ENCODE measurements at places on chromosomes 5 and 9. TPM values are rescaled to one million over a fixed set of nuclear protein-coding genes. Genes with fewer than 3 reads are reported as not detected.

DNA sequence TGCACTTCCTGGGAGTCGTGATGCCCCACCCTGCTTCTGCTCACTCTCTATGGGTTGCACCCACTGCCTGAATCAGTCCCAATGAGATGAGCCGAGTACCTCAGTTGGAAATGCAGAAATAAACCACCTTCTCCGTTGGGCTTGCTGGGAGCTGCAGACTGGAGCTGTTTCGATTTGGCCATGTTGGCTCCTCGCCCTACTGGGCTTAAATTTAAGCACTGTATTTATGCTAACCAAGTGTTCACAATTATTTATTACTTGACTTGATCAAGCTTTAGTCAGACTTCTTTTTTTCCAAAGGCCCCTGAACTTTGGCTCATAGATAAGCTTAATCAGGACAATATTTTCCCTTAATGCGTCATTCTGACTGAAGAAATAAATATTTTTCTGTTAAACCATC, 1072.4 kb upstream of the CDH9 start:
- H3K4me3 ChIP-seq = no peak overlapping the region
- no peaks in the 10 kb centered on the region for H3K27me3 ChIP-seq
- H3K36me3 ChIP-seq = no peaks in the 10 kb centered on the region
- no peaks in the 10 kb centered on the region for H3K4me1 ChIP-seq
- DNase-seq = no peak

DNA sequence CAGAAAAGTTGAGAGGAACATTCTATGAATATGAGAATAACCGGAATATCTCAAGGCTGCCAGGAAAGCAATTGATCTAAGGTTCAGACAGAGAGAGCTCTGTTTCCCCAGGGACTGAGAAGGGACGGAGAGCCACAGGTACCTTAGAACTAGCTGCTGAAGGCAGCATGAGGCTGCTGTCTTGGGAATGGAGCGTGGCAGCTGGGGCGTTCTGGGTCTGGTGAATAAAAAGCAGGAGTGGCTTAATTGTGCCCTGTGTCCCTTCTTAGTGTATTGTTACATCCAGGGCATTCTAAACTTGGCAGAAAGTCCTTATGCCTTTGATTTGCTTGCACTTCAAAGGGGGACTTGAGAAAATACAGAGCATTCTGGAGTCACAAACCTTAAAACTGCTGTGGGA, 434.5 kb downstream of the KDM4C start:
- no peaks in the 10 kb centered on the region for H3K4me1 ChIP-seq
- no peak overlapping the region for H3K4me3 ChIP-seq
- no peak for DNase-seq
- no peaks in the 10 kb centered on the region for H3K27me3 ChIP-seq

DNA sequence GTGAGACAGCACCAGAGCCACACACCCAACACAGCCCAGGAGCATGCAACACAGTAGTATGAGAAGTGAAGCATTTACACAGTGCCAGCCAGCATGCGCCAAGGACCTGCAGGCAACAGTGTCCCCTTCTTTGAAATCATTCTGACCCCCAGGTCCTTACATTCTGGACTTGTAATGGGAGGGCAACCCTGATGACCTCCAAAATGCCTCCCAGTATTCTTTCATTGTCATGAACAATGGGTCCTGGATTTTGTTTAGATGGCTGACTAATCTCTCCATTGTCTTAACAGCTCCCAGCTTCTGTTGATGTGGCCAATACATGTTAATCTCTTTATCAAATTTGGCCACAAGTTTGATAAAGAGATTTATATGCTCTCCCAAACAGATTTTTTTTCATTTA, 417.1 kb downstream of the DMRTA1 start:
- H3K27me3 ChIP-seq = no peaks in the 10 kb centered on the region
- H3K36me3 ChIP-seq = no peaks in the 10 kb centered on the region
- H3K27ac ChIP-seq = no peak overlapping the region
- H3K4me3 ChIP-seq = no peak overlapping the region
- no peak for DNase-seq

DNA sequence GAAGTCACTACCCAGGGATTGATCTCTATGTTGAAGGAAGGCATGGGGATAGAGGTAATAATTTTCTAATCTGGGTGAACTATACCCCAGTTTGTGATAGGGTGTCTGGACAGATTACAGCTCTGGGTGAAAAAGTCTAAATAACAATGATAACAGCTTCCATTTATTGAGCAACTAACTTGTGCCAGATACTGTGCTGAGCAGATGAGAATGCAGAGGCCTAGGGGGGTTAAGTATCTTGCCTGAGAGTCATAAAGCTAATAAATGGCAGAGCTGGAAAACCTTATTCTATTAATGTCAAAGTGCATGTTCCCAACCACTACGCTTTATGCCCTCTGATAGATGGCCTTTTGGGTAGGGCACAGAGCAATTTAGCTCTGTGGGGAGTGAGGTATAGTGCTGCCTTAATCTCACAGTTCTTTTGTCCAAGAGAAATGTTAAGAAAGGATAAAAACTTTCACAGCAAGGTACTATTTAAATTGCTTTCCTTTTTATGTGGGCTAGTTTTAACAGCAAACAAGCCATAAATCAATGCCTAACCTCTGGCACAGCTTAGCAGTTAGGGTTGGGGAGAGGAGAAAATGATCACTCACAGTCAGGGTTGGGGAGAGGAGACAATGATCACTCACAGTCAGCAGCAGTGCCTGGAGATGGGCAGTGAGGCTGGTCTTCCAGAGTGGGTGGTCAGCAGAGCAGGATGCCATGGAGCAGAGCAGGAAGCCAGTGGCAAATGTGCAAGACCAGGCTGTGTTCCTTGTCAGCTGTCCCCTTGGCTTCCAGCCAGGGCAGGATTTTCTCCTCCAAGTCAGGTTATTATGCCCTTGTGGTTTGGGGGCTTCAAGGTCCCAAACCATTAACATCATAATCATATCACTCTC, 187.0 kb downstream of the CARTPT start:
- no peaks in the 10 kb centered on the region for H3K4me1 ChIP-seq
- H3K4me3 ChIP-seq = no peak overlapping the region
- no peaks in the 10 kb centered on the region for H3K36me3 ChIP-seq
- H3K27me3 ChIP-seq = peaks cover 15% of the 10 kb centered on the region
- DNase-seq = no peak

- H3K27me3 ChIP-seq = peaks cover 15% of the 10 kb centered on the region
- no peak overlapping the region for H3K4me3 ChIP-seq
- H3K27ac ChIP-seq = no peak overlapping the region
- H3K4me1 ChIP-seq = no peaks in the 10 kb centered on the region
- DNase-seq = no peak
These were observed 112.8 kb upstream of the IRX4 start for GRCh38 chr5:1995491-1995890.

DNA sequence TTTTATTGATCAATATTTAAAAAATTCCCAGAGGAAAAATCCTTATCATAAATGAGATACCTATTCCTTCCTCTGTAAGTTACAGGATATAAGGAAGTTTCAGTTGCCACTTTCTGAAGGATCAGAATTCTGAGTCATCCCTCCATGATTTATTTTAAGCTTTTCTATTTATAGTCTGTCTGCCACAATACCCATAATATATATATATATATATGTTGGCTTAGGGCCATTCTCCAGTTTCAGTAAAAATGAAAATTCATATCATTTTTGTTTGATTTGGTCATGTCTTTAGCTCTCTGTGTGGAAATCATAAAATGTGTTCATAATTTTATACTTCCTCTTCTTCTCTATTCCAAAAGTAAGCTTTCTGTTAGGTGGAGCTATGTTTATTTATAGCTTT, 215.8 kb upstream of the CYLC2 start:
- no peak overlapping the region for H3K4me3 ChIP-seq
- no peak for DNase-seq
- no peak overlapping the region for H3K27ac ChIP-seq
- H3K36me3 ChIP-seq = no peaks in the 10 kb centered on the region
- H3K4me1 ChIP-seq = no peaks in the 10 kb centered on the region

GRCh38 chr9:120730654-120731514, 16.6 kb upstream of the MEGF9 start:
- H3K4me3 ChIP-seq = no peak overlapping the region
- no peaks in the 10 kb centered on the region for H3K36me3 ChIP-seq
- no peak for DNase-seq
- no peaks in the 10 kb centered on the region for H3K27me3 ChIP-seq
- H3K27ac ChIP-seq = no peak overlapping the region

DNA sequence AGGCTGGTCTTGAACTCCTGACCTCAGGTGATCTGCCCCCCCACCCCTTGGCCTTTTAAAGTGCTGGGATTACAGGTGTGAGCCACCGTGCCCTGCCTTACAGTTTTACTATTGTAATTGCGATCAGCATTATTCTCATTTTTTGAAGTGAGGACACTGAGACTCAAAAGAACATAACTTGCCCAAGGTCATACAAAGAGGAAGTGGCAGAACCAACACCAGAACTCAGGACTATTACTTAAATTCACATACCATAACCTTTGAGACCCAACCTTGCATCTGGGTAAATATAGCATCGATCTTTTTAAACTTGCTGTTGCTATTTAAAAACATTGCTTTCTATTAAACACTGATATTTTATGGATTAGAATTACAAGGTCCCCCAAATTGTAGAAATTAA, 54.2 kb downstream of the FOXI1 start:
- no peak for DNase-seq
- no peak overlapping the region for H3K4me3 ChIP-seq
- H3K4me1 ChIP-seq = no peaks in the 10 kb centered on the region
- H3K27ac ChIP-seq = no peak overlapping the region

DNA sequence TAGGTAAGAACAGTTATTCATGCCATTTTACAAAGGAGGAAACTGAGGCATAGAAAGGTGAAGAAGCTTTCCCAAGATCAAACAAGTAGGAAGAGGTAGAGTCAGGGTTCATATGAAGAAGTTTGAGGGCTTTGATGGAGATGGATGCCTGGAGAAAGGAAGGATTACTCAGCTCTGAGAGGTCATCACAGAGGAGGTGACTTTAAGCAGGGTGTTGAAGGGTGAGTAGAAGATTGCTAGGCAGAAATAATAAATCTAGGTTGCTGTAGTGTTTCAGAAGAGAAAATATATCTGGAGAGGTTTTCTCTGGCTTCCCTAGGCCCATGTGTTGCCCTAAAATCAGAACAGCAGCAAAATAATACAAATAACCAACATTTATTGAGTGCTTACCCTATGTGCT, 196.3 kb downstream of the PALM2AKAP2 start:
- no peak for DNase-seq
- peak overlapping the region; percentile 60 for H3K4me3 ChIP-seq
- peaks cover 81% of the 10 kb centered on the region for H3K4me1 ChIP-seq
- H3K36me3 ChIP-seq = peaks cover 3% of the 10 kb centered on the region

DNA sequence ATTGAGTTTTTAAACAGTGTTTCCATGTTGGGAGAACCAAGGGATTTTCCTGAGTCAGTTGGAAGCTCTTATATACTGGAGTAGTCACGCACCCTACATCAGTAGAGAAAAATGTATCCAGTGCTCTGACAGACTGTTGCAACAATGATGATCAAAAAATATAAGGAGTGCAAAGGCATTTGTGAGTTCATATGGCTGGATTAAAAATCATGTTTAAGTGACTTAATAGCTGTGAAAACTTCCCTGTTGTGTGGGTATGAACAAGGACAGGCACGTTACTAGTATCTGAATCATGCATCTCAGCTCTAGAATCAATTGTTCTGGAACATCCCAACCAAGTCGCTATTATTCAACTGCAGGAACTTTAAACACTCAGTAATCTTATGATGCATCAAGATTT, 229.7 kb downstream of the ROR2 start:
- H3K4me1 ChIP-seq = no peaks in the 10 kb centered on the region
- no peak overlapping the region for H3K27ac ChIP-seq
- H3K27me3 ChIP-seq = peaks cover 72% of the 10 kb centered on the region
- no peak overlapping the region for H3K4me3 ChIP-seq
- H3K36me3 ChIP-seq = peaks cover 7% of the 10 kb centered on the region
- no peak for DNase-seq

DNA sequence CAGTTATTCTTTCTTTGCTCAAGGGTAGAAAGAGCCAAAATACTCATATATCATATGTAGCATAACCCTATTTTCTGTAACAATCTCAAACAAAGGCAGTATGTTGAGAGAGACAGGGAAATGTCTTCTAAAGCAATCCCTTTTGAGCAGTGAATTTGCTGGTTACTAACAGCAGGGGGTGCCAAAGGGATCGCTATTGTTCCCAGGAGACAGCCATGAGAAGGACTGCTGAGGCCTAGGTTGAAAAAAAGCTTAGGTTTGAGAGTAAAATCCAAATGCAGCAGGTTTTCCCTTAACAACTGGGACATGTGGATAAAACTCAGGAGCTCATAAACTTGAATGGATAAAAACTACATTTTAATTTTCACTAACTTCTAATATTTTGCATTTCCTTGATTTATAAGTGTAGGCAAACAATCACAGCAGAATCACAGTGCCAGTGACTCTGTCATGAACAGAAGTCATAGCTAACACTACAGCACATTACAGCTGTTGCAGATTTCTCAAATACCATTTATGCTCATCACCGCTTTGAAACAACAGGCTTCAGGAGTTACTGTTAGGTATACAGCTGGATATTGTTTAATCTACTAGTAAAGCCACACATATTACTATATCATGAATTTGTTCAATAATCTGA, 148.4 kb downstream of the MAPKAP1 start:
- H3K4me1 ChIP-seq = peaks cover 24% of the 10 kb centered on the region
- H3K27me3 ChIP-seq = no peaks in the 10 kb centered on the region
- H3K36me3 ChIP-seq = peaks cover 4% of the 10 kb centered on the region
- no peak overlapping the region for H3K27ac ChIP-seq
- peak; percentile 59 for DNase-seq
- no peak overlapping the region for H3K4me3 ChIP-seq

DNA sequence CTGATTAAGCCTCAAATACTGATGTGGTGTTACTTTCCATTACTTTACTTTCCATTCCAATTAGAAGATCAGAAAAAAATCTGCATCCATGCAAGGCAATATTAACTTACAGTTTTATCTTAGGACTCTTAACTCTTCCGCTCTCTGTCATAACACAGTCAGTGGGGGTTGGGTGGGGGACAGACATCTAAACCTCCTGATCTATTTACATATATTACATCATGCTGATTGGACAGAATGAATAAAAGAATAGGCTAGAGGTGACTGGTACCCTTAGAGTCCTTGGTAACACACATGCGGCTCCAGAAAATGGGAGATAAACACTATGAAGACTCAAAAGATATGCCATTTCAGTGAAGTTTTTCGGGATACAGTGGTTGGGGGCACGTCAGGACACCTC, 27.6 kb downstream of the RAPGEF6 start:
- H3K27ac ChIP-seq = no peak overlapping the region
- no peaks in the 10 kb centered on the region for H3K36me3 ChIP-seq
- no peaks in the 10 kb centered on the region for H3K27me3 ChIP-seq
- peaks cover 40% of the 10 kb centered on the region for H3K4me1 ChIP-seq
- DNase-seq = no peak

GRCh38 chr5:10133830-10134229, 115.9 kb downstream of the ATPSCKMT start:
- no peak overlapping the region for H3K27ac ChIP-seq
- H3K36me3 ChIP-seq = no peaks in the 10 kb centered on the region

- H3K4me1 ChIP-seq = no peaks in the 10 kb centered on the region
- DNase-seq = no peak
- no peaks in the 10 kb centered on the region for H3K36me3 ChIP-seq
These were observed 35.4 kb downstream of the ELAVL2 start for GRCh38 chr9:23790351-23791260.

DDX4 gene
- total RNA-seq = 1.0 TPM

PCDHA6 gene
- total RNA-seq = not detected

CCDC183 gene
- 0.46 TPM for total RNA-seq

COL5A1 gene
- total RNA-seq = 0.49 TPM

PURA gene
- total RNA-seq = 14.2 TPM

PLAC8L1 gene
- 0.42 TPM for total RNA-seq

ADCY2 gene
- total RNA-seq = not detected

PKD2L2 gene
- 0.74 TPM for total RNA-seq

UHRF2 gene
- total RNA-seq = 84.6 TPM

Data from activated T-cell treated with anti-CD3 and anti-CD28 coated beads, Interleukin-2, amount 50 U/mL, for 72 hours (primary cell).